SK-N-SH treated with all-trans-retinoic acid at 6 μM for 48 hours (cell line): ENCODE measurements at places on chromosomes 16 and 17.
A peak's percentile ranks its signal among the peaks of the same experiment; 100 is the strongest.

DNA sequence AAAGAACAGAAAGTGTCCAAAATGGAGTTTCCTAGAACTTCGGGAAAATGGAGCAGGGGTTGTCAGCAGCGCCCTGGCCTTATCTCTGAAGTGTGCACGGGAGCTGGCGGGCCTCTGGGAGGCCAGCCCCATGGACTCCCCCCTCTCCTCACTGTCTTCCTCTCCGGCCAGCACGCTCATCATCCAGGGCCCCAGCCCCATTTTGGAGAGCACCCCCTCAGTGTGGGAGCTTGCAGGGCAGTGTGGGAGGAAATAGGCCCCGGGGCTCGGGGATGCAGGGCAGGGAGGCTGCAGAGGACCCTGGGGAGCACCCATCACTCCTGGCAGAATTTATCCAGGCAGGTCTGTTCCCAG, 4.9 kb upstream of the PABPN1L start:
- peak; percentile 32 for ATAC-seq

- ATAC-seq = no peak
Observed at GRCh38 chr16:13510425-13511151, 409.4 kb upstream of the ERCC4 start.

DNA sequence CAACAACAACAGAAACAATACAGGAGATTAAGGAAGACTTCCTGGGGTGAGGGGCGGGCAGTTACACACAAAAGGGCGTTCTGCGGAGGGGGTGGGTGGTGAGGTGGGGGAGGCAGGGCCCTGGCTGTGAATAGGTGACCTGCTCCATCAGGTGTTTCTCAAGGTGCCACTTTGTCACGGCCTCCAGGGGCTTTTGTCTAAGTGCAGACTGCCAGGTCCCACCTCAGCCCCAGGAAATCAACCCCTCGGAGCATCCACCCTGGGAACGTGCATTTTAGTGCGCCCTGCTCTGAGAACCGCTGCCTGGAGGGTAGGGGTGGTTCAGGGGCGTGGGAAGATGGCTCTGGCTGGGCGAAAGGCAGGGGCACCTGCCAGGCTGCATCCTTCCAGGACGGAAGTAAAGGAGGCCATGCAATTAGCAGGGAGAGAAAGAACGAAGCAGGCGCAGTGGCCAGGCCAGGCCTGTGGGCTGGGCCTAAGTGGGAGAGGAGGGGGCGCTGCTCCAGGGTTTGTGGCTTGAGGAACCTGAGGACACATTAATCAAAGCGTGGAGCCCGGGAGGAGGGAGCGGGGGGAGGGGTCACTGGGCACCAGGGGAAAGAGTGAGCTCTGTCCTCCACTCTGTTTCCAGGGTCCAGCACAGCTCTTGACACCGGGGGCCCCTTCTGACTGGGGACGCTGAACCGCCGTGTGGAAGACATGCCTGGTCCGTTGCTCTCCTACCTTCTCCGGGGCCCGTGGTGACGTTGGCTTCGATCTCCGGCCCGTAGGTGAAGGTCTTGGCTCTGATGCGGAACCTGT, 49.4 kb upstream of the CDC42EP4 start:
- no peak for ATAC-seq

- no peak for ATAC-seq
Observed at GRCh38 chr16:50846511-50846910, 104.6 kb downstream of the CYLD start.

DNA sequence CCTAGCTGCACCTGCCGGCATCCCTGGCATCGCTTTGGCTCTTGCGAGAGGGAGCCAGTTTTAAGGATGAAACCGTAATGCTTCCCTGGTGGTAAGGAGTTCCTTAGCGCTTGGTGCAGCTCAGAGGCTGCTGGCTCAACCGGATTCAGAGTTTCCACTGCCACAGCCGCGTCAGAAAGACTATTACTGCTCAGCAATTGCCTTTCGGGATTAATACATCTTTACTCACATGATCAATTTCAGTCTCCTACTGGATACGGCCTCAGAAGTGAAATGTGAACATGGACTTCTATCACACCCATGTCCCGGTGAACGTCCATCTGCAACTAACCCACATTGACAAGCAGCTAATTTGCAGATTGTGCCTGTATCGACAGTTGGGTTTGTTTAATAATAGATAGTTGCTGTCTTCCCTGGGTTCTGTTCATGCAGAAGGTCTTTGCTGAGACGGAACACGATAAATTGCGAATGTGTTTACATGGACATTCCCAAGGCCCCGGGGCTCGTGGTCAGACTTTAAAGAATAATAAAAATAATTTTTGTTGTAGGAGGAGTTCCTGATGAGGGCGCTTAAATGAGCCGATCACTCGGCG, 175.4 kb downstream of the ENGASE start:
- ATAC-seq = no peak
